ENCODE measurements at places on chromosomes 3 and 15.

DNA sequence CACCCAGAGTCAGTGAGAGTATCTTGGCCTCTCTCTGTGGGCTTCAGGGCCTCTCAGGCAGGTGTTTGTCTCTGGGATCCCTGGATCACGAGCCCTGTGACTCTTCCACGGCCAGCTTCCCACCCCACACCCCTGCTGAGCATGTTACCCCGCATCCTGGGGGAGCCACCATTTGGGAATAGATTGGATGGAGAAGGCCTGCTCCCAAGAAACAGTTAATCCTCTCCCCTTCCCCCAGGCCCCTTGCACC, 15.5 kb upstream of the SRP14 start:
- DNase-seq, result no peak

DNA sequence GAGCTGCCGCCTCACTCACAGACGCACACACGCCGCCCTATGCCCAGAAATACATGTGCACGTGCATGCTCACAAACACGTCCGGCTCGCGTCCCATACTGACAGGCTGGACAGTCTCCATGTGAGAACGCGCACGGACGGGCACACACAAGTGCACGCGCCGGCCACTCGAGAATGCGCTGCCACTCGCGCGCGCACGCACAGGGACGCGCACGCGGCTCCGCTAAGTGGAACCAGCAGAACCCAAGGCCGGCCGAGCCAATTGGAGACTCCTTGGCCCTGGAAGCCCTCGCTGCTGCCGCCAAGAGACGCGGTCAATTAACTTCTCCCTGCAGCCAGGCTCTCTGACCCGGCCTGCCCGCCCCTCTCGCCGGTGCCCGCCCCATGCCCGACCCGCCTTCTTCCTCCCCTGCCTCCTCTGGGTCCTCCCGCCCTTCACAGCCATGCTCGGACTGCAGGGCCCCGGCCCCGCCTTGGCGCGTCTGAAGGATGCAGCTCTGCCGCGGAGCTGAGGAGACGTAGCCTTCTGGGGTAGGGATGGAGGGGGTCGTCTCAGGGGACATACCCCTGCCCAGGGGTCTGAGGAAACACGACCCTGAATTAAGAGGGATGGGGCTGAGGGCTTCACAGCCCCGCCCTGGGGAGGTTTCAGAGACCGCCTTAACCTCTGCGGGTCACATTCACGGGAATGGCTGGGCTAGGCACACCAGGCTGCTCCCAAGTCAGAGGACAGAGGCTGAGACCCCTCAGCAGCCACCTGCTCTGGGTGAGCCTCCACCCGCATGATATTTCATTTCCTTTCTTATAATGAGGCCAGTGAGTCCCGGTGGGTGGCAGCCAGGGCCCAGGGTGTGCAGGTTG, 15.0 kb downstream of the PTH1R start:
- DNase-seq, result peak; percentile 22

GRCh38 chr15:71691458-71692417, 118.6 kb upstream of the NR2E3 start:
- peak; percentile 87 for DNase-seq

DNA sequence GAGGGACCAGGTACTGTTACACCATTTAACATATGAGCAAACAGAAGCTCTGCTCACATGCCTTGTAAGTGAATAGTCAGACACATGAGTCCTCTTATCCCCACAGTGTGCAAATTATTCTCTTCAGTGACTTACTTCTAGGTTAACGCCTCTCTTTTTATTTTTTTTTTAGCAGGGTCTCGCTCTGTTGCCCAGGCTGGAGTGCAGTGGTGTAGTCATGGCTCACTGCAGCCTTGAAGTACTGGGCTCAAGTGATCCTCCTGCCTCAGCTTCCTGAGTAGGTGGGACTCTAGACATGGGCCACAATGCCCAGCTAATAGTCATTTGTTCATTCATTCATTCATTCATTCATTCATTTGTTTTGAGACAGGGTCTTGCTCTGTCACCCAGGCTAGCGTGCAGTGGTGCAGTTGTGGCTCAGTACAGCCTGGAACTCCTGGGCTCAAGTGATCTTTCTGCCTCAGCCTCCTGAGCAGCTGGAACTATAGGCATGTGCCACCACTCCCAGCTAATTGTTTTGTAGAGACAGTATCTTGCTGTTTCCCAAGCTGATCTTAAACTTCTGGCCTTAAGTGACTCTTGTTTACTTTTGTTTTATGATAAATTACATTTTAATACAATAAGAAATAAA, 94.7 kb downstream of the LRRC28 start:
- no peak for DNase-seq

DNA sequence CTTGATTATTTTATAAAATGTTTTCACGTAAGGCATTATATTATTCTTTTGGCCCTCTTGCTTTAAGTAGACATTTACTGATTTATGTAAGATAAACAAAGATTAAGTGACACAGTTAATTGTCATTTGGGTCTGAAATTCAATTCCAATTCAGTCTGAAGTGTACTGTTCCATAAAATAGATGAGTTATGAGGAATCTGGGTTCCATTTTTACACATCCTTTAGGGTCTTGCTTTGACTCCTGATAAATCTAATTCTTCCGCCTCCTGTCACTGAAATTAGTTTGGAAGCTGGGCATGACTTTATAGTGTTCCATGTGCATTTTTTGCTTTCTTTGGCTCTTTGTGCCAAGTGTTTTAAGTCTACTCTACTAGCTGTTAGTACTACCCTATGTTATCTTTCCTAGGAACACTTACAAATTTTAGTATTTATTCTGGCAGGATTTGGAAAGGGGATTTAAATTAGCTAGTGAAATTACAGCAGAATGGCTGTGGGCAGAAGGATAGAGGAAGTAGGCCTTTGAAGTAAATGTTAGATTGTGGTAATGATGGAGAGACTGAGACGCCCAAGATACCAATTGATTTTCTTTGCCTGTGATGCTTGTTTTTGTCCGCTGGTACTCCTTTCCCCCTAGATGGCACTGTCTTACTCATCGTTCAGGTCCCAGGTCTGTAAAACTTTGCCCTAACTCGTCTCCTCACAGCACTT, 14.3 kb downstream of the ARL8B start:
- peak; percentile 19 for DNase-seq

DNA sequence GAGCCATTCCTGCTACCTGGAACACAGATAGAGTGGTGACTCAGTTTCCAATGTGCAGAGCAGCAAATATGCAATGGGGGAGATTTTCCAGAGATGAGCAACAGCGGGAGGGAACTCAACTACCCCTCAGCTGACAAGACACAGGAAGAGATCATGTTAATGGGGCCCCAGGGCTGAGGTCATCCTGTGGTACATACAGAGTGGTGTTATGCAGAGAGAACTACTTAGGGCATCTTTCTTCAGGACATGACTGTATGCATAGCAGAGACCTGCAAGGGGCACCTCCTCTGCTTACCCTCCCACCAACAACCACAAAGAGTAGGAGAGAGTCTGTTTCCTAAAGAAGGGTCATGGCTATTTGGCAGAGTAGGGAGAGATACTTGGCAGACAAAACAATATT, 6.8 kb upstream of the TBC1D5 start:
- DNase-seq, result no peak

- DNase-seq, result peak; percentile 82
Measured at GRCh38 chr15:57395292-57395691, 19.0 kb downstream of the CGNL1 start.

GRCh38 chr3:147758771-147759170, 349.6 kb downstream of the ZIC1 start:
- peak; percentile 26 for DNase-seq

- DNase-seq, result peak; percentile 63
Measured at GRCh38 chr15:55897560-55898336, 95.7 kb downstream of the NEDD4 start.

GRCh38 chr3:111081008-111081545, 9.5 kb downstream of the NECTIN3 start:
- peak; percentile 49 for DNase-seq

DNA sequence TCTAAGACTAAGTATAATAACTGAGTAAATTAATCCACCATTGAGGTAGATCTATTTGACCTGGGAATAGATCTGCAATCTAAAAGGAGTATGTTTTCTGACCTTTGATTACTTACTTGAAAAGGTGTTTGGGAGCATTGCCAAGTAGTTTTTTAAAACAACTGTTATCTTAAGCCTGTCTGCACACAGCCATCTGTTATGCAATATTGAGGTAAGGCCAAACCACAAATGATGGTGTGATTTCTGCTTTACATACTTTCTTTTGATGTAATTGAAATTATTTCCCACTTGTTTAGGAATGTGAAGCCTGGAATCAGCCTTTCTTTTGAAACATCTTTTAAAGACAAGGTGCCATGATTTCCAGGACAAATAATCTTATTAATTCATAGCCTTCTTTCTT, 274.0 kb downstream of the BBX start:
- peak; percentile 52 for DNase-seq

DNA sequence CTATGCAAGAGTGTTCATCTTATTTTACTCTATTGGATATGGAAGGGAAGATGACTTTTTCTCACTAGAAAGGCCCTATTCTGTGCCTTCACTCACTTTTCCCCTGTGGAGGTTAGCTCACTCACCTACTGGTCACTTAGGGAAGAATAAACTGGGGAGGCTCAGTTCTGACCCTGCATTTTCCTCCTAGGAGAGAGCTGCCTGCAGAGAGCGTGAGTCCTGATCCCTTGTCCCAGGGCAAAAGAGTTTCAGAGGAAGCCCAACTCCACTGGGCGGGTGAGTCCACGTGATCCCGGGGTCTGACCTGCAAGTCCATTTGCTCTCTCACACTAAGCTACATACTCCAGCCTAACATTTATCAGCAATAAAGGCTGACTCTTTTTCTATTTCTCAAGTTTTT, 8.4 kb downstream of the MORC1 start:
- DNase-seq, result no peak

DNA sequence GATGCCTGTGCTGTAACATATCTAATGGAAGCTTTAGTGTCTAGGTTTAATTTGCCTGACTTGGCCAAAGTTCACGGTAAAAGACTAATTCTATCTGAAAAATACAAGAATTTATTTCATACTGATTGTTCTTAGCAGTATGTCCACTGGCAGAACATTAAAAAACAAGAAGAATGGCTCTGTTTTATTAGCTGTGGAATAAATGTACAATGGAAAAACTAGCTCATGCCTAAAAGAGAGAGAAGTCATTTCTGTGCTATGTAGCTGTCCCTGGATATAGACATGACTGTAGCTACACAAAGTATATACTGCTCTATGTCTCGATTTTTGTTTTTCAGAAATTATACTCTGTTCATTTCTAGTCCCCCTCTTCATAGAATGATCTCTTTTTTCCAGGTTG, 13.9 kb upstream of the VGLL3 start:
- DNase-seq, result no peak

DNA sequence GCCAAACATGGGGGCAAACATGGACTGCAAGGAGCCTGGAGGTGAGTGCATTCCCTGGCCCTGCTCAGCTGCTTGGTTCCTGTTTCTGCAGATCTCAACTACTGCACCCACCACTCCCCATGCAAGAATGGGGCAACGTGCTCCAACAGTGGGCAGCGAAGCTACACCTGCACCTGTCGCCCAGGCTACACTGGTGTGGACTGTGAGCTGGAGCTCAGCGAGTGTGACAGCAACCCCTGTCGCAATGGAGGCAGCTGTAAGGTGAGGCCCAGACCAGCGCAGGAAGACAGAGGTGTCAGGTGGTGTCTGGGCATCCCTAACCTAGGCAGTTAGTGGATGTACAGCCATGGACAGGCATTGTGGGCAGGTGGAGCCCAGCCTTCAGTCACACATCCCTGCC, 5.3 kb downstream of the DLL4 start:
- no peak for DNase-seq

DNA sequence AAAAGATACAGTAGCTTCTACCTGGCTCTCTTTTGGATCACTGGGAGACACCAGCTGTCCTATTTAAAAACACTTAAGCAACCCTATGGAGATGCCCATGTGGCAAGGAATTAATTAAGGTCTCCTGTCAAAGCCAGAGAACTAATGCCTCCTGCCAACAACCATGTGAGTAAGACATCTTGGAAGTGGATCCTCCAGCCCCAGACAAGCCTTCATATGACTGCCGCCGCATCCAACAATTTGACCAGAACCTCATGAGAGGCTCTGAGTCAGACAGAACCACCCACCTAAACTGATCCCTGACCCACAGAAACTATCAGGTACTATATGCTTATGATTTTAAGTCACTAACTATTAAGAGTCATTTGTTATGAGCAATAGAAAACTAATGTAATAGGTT, 22.3 kb downstream of the IFT80 start:
- DNase-seq, result peak; percentile 35

DNA sequence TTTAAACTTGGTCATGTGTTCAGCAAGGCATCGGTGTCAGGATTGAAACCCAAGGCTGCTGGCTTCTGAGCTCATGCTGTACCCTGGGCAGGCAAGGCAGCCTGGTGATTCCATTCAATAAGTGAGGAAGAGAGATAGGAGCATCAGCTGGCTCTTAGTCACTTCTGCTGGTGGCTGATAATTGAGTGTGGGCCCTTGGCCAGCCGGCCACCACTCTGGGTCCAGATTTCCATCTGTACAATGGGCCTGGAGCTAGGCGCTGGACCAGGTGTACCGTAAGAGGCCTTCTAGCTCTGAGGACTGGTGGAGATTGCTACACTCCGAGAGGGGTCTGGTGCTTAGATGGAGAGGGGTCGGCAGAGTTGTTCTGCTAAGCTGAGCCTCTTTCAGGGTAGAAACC, 4.3 kb downstream of the CD276 start:
- DNase-seq, result no peak

DNA sequence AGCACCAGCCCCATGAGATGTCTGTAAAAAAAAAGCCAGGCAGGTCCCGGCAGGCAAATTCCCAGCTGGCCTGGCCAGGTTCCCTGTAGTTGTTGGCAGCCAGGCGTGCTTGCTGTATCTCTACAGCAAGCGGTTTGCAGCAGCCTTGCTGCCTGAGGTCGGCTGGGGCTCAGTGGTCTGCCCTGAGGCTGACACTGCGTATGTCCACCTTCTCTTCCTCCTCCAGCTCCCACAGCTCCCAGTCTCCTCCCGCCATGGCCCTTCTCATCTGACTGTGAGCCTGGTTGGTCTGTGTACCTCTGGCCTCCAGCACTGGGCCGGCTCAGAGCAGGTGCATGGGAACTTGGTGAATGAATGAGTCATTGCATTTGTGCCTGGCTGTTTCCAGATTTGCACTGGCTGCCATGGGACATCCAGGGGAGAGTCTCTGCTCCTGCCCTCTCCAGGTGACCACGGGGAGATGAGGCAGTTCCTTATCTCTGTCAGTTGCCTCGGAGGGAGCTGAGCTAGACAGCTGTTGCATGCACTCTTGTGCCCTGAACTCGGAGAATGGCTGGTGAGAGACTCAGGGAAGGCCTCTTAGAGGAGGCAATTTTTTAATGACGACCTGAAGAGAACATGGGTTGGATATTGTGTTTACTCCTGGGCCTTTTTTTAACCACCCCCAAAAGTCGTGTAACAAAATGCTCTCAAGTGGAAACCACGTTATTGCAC, 43.0 kb downstream of the SPSB4 start:
- DNase-seq, result no peak

GRCh38 chr15:93250950-93251349, 161.9 kb upstream of the RGMA start:
- peak; percentile 52 for DNase-seq

GRCh38 chr15:67770358-67770628, 55.0 kb upstream of the SKOR1 start:
- DNase-seq, result no peak

Data from fibroblast of skin of right biceps (primary cell).